ENCODE measurements at places on chromosomes 2 and 18. TPM values are rescaled to one million over a fixed set of nuclear protein-coding genes. Genes with fewer than 3 reads are reported as not detected.

- DNase-seq = no peak
These were observed 67.0 kb upstream of the TCF4 start for GRCh38 chr18:55654986-55655385.

DNA sequence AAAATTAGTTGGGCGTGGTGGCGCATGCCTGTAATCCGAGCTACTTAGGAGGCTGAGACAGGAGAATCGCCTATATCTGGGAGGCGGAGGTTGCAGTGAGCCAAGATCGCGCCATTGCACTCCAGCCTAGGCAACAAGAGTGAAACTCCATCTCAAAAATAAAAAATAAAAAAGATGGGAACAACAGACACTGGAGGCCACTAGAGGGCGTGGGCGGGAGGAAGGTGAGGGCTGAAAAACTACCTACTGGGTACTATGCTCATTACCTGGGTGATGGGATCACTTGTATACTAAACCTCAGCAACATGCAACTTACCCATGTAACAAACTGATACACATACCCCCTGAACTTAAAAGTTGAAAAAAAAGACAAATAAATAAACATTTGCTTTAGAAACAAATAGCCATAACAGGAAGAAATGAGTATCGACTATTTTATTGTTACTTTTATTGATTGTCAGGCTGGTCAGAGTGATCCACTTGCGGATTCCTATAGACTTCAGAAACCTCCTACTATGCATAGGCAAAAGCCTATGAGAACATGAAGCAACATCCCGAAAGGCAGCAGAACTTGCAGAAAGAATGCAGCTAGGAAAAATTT is 61.0 kb downstream of the TMEM163 start:
- peak; percentile 1 for DNase-seq

Gene RFX8
- total RNA-seq = 24.1 TPM

Gene SFXN5
- total RNA-seq = 19.0 TPM

Gene TRIM43
- not detected for total RNA-seq

DNA sequence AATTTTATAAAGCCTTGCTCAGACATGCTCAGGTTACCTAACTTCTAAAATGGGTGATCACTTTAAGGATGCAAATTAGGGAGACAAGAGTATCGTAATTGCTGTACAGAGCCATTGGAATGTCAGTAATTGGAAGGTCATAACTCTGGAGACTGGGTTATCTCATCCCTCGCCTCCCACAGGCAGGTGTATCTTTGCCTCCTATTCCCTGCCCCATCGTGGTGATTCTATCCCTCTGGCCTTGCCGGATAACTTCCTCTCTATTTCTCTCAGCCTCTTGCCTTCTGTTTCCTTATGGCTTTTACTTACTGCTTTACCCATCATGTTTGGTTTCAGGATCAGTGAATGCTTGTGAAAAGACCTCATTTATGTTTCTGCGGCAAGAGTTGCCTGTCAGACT is 2.5 kb downstream of the PDK1 start:
- DNase-seq = no peak

DNA sequence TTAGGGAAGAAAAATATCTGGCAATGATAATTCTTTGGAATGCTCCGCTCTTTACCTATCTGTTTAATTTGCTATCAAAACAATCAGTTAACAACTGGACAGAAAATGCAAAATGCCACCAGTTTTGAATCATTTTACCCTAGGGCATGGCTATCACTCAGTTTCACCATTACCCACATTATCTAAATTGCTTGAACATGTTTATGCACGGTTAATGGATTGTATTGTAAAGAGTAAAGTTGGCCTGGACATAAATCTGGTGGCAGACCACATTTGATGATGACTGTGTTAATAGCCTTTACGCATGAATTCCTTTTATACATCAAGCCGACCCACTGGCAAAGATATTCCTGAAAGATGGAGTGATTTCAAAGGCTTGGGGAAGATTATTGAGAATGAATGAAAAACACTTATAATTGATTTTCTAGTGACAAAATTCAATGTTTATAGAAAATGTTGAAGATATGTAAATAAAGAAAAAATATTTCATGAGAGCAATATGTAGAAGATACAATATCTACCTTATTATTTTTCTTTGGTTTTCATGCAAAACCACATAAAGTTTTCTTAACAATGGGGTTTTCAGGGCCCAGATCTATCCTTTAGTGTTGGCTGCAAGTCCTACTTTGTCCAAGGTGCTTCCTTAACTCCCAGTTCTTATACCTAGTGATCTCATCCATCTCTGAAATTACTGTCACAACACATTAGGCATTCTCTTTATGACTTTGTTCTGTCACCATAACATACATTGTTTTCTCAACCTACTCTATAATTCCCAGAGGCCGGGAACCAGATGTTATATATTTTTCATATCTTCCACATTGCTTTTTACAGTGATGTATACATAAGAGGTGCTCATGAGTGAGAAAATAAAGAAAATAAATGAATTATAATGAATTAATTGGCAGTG is 265.1 kb downstream of the RIT2 start:
- DNase-seq = no peak

DNA sequence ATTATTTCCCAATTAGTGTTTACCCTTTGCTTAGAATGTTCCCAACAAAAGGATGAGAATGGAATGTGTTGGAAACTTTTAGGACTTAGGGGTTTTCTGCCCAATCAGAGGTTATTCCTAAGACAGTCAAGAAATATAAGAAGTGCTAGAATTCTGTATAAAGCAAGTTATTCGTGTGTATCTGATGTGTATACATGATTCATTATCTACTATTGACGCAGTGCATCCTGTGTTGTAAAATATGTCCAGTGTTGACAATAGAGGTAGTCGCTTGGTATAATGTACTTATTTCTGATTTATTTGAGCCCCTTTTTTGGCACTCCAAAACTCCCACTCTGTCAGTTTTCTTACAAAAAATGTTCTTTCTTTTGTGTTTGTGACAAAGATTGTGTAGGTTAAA is 881 bp downstream of the PIKFYVE start:
- peak; percentile 13 for DNase-seq

- no peak for DNase-seq
These were observed 80.4 kb downstream of the CELF4 start for GRCh38 chr18:37484983-37485834.

Gene PRSS56
- total RNA-seq = not detected

DNA sequence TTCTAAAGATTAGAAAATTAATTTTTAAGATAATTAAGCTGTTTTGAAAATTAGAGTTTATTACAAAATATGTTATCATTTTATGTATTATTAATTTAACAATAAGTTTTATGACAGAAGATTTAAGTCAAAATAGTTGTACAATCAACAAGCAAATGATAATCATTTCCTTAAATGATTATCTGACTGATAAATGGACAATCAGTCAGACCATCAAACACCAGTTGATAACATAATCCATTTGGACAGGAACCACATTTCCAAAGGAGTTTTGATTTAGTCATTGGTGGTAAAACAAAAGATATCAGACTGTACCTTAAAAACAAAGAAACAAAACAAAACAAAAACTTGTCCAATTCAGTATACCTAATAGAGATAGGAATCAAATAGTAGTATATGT is 1.9 kb downstream of the TFPI start:
- DNase-seq = peak; percentile 8

DNA sequence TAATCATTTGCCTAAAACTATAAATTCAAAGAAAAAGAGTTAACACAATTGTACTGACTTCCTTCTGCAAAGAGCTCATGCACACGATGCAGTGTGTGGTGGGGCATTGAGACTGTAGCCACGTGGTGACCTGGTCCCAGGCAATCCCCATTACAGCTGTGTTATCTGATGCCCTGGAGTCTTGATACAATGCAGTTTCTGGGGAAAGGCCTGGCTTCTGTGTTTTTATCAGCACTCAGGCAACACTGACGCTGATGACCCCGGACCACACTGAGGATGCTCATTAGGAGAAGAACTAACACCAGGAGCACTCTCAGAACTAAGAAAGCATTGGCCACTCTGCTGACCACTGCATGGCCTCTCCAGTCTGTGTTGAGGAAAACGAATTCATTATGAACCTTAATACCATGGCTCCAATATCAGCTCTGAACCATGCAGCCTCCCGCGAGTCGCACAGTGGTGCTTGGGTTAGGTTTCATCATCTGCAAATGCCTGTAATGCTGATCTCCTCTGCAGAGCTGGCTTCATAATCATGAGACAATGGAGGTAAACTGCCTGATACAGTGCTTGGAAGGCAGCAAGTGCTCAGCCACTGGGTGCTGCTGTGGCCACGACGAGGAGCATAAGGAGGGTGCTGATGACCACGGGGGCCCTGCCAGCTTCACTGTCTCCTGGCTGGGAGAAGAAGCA is 218.5 kb downstream of the MYT1L start:
- no peak for DNase-seq

DNA sequence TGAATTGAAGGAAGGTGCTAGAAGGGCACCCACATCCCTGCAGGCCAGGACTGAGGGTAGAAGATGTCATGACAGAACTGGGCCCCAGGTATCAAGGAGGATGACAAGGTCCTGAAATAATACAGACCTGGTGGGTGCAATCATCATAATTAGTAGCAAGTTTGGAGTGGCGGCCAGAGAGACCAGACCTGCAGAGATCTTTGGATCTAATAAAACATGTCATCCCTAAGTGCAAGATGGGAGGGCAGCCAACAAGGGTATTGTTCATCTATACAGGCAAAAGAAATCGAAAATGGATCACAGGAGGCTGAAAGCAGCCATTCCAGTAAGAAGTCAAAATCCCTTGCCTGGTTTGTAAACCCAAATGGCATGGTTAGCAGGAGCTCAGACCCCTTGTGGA is 111.3 kb upstream of the BOD1L2 start:
- DNase-seq = no peak

DNA sequence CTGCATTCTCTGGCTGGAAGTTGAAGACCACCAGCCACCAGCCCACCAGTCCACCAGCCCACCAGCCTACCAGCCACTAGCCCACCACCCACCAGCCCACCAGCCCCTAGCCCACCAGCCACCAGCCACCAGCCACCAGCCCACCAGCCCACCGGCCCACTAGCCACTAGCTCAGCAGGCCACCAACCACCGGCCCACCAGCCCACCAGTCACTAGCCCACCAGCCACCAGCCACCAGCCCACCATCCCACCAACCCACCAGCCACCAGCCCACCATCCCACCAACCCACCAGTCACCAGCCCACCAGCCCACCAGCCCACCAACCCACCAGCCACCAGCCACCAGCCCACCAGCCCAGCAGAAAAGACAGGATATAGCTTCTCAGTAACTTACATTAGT is 18.6 kb upstream of the TMEM131 start:
- DNase-seq = no peak

Gene SERPINB2
- 67.6 TPM for total RNA-seq

- DNase-seq = no peak
These were observed 323.3 kb upstream of the RAB6C start for GRCh38 chr2:129656081-129656598.

All from fibroblast of the aortic adventitia (primary cell).